ENCODE measurements at places on chromosomes 5 and 9.
A peak's percentile ranks its signal among the peaks of the same experiment; 100 is the strongest.

DNA sequence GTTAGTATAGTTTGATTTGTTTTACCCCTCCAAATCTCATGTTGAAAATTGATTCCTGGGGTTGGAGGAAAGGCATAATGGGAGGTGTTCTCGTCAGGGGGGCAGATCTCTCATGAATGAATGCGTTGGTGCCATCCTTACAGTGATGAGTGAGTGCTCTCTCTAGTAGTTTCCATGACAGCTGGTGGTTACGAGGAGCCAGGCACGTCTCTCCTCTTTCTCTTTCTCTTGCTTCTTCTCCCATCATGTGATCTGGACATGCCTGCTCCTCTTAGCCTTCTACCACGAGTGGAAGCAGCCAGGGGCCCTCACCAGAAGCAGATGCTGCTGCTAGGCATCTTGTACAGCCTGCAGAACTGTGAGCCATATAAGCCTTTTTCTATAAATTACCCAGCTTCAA, 454.1 kb downstream of the EFNA5 start:
- DNase-seq: no peak

- no peak for DNase-seq
Measured at GRCh38 chr5:79456400-79456799, 57.5 kb downstream of the HOMER1 start.

GRCh38 chr5:32692036-32692746, 18.9 kb upstream of the NPR3 start:
- DNase-seq: no peak

GRCh38 chr5:4625206-4625896, 514.8 kb upstream of the ADAMTS16 start:
- no peak for DNase-seq

DNA sequence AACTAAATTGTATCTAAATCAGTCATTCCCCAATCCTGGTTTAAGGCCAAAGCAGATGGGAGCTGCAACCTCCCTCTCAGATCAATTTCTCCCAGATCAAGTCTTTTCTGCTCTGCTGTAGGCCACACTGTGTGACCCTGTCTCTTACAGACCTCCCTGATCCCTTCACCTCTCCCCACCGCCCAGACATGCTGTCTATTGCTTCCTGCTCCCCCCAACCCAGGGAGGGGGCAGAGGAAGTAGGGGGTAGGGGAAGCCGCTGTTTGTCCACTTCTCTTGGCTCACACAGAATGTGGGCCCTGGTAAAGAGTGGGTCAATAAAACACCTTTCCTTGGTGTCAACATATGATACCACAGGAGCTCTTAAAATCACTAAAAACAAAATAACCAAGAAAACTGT, 226.3 kb downstream of the ENC1 start:
- no peak for DNase-seq

- no peak for DNase-seq
Measured at GRCh38 chr9:33718987-33719386, 76.4 kb upstream of the PRSS3 start.

GRCh38 chr5:95713960-95714710, 17.0 kb upstream of the RHOBTB3 start:
- DNase-seq: no peak

DNA sequence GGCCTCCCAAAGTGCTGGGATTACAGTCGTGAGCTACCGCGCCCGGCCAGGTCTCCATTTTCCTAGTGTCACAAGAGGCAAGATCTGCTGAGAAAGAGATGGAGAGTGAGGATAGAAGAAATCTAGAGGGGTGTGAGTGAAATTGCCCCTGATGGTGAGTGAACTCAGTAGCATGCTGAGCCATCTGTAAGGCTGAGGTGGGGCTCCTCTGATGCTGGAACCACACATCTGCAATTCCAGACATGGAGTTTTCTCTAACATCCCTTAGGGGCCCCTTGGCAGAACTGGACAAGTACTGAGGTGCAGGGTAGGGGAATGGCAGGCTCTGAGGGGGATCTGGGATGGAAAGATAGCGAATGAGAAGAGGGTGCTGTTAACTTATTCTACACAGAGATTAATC, 72.0 kb upstream of the FER start:
- DNase-seq: no peak

DNA sequence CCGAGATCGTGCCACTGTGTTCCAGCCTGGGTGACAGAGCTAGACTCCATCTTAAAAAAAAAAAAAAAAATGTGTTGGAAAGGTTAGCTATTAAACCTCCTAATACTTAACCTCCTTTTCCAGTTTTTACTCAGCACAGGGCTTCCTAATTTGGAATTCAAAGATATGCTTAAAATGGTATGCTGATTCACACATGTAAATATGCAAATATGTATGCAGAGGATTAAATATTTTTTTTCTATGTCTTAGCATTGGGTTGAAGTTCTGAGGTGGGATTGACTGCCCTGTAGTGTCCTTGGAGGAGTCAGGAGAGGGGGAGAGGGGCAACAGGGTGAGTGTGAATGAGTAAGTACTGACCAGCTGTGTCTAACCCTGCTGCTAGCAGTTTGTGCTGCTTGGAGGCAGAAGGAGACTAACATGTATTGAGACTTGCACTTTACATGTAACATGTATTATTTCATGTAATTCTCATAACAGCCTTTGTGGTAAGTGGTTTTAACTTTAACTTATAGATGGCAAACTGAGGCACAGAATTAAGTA, 63.2 kb downstream of the SLC44A1 start:
- DNase-seq: no peak

DNA sequence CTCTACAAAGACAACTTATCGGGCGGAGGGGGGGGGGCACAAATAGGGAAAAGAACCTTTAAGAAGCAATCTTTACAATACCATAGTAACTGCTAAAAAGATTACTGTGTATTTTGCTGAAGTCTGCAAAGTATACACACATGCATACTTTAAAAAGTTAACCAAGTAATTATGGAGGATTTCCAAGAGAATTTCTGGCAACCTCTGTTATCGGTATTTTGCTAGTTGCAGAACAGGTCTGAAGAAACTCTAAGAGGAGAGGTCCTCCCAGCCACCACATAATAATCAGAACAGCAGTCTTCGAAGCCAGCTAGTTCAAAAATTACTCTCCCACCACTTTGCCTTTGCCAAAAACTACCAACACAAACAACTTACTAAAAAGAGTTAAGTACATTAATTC, 56.1 kb downstream of the UBAP2 start:
- peak; percentile 59 for DNase-seq

- no peak for DNase-seq
Measured at GRCh38 chr5:136007271-136007670, 21.5 kb upstream of the TGFBI start.

- DNase-seq: no peak
Measured at GRCh38 chr9:36517131-36517530, 55.6 kb upstream of the MELK start.

DNA sequence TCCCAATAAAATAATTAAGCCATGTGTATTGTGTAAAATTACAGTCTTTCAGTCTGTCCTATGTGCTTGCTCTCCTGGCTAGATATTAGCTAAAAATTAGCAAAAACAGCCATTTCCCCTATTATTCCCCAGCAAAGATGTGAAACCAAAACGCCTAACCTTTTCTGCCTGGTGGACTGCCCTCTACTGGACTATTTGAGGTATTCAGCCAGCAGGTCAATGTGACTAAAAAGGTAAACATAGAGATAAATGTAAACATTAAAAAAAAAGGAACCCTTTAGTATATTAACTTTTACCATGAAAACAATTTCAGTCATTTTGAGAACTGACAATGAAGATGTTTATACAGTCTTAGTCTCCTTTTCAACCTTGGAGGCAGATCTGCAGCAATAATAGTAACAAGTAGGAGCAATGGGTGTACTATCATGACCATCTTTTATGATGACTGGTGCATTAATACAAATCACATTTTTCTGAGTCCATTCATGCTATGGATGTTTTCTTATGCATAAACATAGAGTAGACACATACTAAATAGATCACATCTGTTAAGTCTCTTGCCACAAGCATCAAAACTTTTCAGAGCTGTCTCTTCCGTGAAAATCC, 10.1 kb downstream of the ATG12 start:
- DNase-seq: no peak

- no peak for DNase-seq
Measured at GRCh38 chr5:5178136-5178535, 38.0 kb downstream of the ADAMTS16 start.

GRCh38 chr9:130260816-130261765, 4.5 kb upstream of the HMCN2 start:
- no peak for DNase-seq

DNA sequence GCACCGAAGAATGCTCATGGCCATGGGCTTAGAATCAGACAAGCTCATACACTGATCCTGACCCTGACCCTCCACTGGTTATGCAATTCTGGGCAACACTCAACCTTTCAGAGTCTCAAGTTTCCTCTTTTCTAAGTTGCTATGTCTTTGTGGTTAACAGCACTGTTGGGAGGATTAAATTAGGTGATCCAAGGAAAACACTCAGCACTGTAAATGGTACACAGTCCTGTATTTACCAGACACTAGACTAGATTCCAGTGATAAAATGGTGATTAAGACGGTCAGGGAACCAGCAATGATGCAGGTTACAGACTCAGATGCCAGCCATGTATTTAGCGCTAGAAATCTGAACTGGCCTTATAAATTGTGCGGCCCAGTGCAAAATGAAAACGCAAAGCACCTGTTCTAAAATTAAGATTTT, 8.1 kb downstream of the ARL15 start:
- DNase-seq: no peak

- DNase-seq: no peak
Measured at GRCh38 chr9:109794361-109795012, 14.5 kb downstream of the PALM2AKAP2 start.

GRCh38 chr9:126170286-126170823, 156.3 kb upstream of the MVB12B start:
- no peak for DNase-seq

All from LNCaP clone FGC (cell line).